ENCODE measurements at places on chromosomes 2 and 18.

DNA sequence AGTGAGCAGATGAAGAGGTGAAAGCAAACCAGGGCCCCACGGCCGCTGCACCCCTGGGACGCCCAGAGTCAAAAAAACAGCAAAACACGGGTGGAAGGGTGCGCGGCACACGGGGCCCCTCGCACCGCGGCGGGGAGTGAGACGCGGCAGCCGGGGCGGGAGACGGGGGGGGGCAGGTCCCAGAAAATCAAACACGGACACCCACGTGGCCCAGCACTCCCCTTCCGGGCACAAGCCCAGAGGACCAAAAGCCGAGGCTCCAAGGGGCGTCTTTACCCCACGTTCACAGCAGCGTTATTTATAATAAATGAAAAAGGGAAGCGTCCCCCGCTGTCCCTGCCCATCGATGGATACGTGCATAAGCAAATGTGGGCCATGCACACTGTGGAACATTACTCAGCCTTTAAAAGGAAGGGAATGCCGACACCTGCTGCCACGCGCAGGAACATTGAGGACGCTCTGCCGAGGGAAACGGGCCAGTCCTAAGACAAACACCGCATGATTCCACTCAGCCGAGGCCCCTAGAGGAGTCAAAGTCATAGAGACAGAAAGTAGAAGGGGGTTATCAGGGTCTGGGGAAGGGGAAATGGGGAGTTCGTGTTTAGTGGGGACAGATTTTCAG lies 677 bp upstream of the COPS9 start:
- peak; percentile 34 for DNase-seq

DNA sequence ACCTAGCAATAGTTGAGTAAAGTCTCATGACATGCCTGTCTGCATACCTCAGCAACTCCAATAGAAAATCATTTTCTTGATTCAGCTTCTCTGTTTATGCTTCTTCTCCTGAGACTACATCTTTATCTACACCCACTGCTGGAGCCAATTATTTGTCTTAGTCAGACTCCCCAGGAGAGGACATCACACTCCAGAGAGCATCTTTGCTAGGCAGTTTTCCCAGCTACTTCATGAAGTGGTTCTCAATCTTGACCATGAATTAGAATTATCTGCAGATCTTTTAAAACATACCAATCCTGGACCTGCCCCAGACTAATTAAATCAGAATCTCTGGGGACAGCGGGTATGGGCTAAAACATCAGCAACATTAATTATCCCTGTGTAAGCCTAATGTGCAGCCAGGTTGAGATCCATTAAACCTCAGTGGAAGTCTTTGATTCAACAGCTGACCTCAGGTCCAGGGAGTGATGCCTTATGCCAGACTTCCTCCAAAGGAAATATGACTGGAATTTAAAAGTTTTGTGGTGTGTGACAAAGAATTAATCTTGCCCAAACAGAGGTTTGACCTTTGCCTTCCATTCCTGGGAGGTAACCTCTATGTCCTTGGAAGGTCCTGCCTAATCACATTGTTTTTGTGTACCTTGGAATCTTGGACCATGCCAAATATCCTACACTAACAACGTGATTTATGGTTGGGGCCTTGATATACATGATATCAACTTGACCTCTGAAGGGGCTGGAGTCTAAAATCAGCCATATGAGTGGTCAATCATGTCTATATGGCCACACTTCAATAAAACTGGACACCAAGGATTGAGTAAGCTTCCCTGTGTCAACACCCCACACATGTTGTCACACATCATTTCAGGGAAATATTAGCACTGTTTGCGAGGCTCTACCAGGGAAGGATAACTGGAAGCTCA lies 99.3 kb upstream of the DNAJC10 start:
- no peak for DNase-seq

GRCh38 chr2:201458381-201458780 lies 6.8 kb downstream of the STRADB start:
- no peak for DNase-seq

DNA sequence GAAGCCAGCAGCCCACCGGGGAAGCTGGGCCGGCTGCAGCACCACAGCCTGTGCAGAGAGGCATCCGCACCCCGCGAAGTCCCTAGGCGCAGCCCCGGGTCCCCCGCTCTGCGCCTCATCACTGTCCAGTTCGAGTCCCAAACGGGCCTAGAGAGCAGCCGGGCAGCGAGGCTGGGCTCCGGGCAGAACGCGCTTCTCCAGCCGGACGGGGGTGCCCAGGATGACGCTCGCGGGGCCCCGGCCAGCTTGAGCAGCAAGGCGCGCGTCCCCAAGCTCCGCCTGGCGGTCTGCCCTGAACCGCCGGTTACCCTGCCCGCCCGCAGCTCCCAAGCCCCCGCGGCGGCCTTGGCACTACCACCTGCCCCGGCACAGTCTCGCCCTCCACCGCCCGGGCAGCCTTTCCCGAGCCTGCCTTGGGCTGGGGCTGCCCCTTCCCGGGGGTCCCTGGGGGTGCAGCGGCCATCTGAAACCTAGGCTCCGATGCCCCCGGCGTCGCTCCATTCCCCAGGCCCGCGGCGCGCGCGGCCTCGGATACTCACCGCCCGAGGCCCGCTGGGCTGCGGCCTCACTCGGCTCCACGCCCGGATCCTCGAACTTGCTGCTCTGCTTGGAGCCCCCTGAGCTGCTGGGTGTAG lies 591 bp downstream of the SLC16A14 start:
- peak; percentile 54 for DNase-seq

GRCh38 chr18:78601349-78601748 lies 378.3 kb upstream of the SALL3 start:
- no peak for DNase-seq

DNA sequence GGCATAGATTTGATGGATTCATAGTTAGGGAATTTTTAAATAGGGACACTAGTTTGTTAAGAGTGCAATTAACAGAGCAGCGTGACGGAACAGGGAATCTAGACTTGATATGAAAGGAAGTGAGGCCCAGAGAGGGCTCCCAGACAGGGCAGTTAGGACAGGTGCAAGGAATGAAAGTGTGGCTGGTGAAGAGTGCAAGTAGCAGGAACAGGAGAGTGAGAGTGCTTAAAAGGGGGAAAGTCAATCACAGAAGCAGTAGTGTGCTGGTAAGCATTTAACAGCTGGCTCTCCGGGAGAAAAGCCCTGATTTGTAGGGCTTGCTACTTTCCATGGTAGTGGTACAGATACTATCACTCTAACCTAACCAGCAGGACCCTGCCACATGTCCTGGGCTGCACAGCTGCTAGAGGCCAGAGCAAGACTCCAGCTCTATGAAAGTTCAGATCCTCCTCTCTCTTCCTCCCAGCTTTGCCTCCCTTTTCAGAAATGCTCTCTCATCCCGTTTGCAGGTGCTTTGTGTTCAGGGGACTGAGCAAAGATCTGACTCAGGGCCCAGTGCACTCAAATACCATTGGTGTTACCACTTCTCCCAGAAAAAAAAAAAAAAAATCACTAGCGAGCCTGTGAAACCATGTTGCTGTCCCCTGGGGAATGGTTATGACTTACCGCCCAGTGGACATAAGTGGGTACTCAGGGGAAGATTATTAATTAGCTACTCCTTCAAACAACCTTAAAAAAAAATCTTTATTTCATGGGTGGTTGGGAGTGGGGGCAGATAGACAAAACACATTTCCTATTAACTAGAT lies 18.1 kb upstream of the GCFC2 start:
- no peak for DNase-seq

DNA sequence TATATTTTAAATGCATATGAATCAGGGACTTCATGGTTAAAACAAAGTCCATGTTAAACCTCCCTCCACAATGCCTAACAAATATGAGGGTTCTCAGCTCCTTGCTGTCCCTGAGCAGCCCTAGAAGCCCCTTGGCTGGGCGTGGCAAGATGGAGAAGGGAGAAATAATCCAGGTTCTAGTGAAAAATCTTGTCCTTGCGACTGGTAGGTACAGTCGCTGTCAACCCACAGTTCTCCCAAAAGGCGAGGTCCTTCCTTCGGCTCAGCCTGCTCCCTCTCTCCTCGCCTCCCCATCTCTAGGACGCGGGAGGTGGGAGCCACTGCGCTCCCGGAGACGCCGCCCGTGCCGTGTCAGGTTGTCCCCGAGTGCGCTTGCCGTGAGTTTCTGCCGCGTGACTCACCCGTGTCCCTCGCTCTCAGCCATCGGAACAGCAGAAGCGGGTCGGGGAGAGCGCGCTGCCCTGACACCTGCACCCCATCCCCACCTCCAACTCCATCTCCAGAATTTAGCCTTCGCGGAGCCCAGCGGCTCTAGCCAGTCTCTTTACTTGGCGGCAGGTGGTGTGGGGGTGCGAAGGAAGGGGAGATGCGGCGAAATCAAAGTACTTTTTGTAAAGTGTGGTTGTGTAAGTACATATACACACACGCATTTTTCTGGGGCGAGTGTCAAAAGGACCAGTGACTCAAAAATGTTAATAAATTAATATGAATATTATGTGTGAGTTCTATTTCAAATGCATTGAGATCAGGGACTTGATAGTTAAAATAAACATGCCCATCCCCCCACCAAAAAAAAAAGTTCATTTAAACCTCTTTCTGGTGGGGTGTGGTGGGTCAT lies 65.1 kb upstream of the TMEM17 start:
- peak; percentile 24 for DNase-seq

GRCh38 chr2:216194561-216194960 lies 85.4 kb downstream of the XRCC5 start:
- no peak for DNase-seq

GRCh38 chr2:197453123-197453913 lies at the start of gene COQ10B:
COQ10B (plus strand) TSS chr2:197453552; CDS start chr2:197453561, 9 bp downstream.
- DNase-seq, result peak; percentile 99

DNA sequence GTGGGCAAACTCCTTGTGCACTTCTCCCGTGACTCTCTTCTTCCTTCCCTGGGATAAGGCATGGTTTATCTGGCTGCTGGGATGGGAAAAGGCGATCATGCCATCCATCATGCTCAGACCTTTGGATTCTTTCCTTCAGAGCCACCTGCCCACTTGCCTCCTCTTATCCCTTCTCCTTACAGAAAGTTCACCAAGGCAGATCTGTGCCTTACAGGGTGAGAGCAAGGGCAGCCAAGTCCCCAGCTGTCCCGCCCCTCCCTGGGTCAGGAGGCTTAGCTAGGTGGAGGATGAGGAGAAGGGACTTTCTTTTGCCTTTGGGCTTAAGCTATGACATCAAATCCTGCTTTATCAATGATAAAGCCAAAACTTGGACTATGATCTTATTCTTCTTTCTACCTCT lies 47.6 kb downstream of the KCNE4 start:
- DNase-seq, result no peak

DNA sequence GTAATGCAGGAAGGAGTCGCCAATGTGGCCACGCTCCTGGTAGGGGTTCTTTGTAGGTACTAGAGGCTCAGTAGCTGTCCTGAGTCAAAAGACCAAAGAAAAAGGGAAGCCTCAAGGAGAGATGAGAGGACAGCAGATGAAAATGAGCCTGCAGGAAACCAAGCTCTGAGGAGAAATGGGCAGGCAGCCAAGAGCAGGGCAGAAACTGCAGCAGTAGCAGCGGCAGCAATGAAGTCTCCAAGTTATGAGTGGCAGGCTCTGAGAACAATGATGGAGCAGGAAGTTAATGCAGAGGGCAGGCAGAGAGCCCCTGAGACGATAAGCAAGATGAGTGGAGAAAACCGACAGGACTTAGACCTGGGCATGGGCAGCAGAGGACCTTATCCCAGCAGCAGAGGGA lies 48.2 kb upstream of the TMEM200C start:
- no peak for DNase-seq

- DNase-seq, result no peak
These were observed 40.7 kb downstream of the POMC start for GRCh38 chr2:25127646-25128045.

GRCh38 chr2:209772290-209772685 lies 656 bp downstream of the UNC80 start:
- no peak for DNase-seq

GRCh38 chr2:53424902-53425301 lies 342.7 kb upstream of the CHAC2 start:
- no peak for DNase-seq

DNA sequence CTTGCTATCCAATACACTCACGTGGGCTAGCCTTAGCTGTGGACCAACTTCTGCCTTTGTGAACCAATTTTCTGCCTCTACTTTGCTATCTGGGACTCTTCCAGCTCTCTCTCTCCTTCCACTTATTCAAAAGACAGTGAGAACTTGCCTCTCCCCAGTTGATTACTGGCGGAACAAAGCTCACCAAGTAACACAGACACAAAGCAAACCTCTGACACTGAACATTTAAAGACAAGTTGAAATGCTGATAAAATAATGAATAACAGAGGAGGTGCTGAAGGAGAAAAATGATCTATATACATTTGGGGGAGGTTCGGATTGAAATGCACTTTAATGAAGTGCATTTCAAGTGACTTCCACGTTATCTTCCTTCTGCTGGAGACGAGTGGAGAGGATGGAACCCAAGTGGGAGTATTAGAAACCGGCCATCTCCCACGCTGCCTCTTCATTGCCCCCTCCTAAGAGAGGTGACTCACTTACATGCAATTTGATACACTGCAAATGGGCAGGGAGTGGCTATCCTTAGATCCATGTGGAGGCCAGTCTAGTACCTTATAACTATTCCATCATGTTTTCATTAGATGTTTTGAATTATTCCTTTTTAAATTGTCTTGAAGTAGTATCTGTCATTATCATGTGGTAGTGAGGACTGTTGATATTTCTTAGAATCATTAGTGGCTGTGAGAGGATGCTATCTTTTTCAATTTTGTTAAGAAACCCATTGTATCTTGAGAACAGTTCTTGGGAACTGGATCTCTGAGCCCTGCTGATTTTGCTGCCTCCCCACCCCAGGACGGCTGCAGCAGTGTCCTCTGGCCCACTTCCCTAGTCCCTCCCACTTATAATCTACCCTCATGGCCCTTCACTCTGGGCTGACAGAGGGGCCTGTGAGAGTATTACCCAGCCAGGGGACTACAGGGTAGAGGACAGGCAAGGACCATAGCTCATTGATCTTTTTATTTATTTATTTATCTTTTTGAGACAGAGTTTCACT lies 6.0 kb upstream of the GLI2 start:
- DNase-seq, result no peak

GRCh38 chr18:5585653-5586052 lies 41.9 kb upstream of the EPB41L3 start:
- no peak for DNase-seq

- no peak for DNase-seq
These were observed 114.2 kb downstream of the ZNF532 start for GRCh38 chr18:58978916-58979315.

Data from activated CD4-positive, alpha-beta T cell treated with anti-CD3 and anti-CD28 coated beads for 48 hours (primary cell).